Stimulated activated CD4-positive, alpha-beta T cell treated with anti-CD3 and anti-CD28 coated beads, TNF-alpha, amount 100 ng/mL, for 1 hour (primary cell): ENCODE measurements at places on chromosomes 2 and 18.

- no peak for DNase-seq
These were observed 545.7 kb downstream of the ZEB2 start for GRCh38 chr2:143974262-143974661.

DNA sequence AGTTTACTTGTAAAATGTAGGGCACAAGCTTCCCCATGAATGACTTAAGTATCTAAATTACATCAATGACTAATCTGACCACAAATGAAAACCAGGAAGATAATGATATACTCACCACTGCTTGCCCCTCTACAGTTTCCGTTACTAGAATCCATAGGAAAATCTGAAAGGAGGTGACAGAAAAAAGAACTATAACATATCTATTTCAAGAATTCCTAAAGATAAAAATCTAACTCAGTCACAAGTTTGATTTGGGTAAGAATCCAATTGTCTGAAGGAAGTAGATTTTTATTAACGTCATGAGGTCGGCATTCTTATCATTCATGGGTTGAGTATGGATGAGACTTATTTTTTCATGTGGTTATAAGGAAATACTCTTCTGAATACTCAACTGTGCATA lies 7.8 kb downstream of the FRZB start:
- no peak for DNase-seq

DNA sequence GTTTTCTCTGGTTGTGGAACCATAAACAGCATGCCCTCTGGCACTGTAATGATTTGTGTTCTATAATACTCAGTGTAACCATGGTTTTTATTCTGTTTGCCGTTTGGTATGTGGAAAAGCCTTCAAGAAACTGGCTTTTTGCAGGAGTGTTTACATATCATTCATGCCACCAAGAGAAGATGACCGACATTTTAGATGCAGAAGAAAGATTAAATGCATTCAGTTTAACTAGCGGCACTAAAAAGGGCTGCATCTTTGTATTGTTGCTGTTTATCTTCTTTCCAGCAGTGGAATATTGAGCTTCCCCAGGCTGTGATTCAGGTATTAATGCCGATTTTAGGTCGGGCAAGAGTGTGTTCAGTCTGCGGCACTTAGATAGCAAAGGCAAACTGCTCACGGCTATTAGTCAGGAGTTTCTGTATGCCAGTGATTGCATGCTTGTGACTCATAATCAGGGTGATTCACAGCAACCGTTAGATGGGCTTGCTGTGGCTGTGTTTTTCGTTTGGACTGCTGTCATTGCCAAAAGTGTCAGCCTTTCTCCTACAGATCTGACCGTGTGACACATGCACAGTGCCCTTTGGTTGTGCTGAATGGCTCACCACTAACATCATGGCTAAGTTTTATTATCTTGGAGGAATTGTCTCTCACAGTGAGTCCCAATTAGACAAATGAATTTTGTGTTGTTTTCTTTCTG lies 479.7 kb downstream of the PARD3B start:
- no peak for DNase-seq

- DNase-seq = no peak
These were observed 8.2 kb upstream of the TMEM182 start for GRCh38 chr2:102753563-102754159.

GRCh38 chr2:60602388-60602787 lies 48.9 kb upstream of the BCL11A start:
- DNase-seq = no peak

- no peak for DNase-seq
These were observed 23.4 kb downstream of the SNTG2 start for GRCh38 chr2:974054-974453.

- DNase-seq = no peak
These were observed 315.8 kb upstream of the KLHL29 start for GRCh38 chr2:23069156-23069555.
